Activated CD4-positive, alpha-beta T cell treated with anti-CD3 and anti-CD28 coated beads, Interleukin-2, Interleukin-4, amounts not matched to agents 100 ng/mL and 50 ng/mL, durations not matched to agents 16 hours and 8 hours (primary cell): ENCODE measurements at places on chromosomes 2 and 18.
A peak's percentile ranks its signal among the peaks of the same experiment; 100 is the strongest.

DNA sequence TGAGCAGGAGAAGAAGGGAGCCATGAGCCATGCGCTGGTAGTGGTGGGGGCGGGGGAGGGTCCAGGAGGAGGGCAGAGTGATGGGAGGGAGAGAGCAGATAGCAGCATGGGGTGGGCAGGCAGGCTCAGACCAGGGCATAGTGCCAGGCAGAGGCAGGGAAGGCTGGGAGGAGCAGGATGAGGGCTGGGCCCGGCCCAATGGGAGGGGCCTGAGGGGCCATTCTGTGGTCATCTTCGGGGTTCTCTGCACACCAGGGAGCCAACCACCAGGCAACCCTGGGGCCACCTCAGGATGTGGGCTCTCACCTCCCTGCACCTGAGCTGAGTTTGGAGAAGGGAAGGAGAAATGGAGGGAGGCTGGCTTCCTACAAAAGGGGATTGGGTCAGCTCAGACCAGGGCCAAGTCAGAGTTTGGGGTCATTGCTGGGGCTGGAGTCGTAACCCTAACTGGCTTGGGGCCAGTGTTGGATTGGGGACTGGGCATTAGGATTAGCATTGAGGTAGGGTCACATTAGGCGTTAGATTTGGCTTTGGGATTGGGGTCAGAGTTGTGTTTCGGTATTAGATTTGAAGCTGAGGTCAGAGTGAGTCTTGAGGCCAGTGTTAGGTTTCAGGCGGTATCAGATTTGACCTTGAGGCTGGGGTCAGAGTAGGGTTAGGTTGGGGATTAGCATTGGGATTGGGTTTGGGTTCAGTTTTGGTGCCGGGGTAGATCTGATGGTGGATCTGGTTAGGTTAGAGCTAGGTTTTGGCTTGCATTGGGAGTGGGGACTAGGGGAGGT lies 11.2 kb downstream of the VIL1 start:
- no peak for DNase-seq

- DNase-seq = no peak
These were observed 3.2 kb upstream of the AQP12B start for GRCh38 chr2:240685771-240686371.

GRCh38 chr2:127407661-127408003 lies 10.6 kb upstream of the PROC start:
- no peak for DNase-seq

- DNase-seq = no peak
These were observed 53.8 kb downstream of the CYP27C1 start for GRCh38 chr2:127166231-127166860.

GRCh38 chr2:219744066-219744465 lies 116.6 kb downstream of the SLC4A3 start:
- DNase-seq = no peak

DNA sequence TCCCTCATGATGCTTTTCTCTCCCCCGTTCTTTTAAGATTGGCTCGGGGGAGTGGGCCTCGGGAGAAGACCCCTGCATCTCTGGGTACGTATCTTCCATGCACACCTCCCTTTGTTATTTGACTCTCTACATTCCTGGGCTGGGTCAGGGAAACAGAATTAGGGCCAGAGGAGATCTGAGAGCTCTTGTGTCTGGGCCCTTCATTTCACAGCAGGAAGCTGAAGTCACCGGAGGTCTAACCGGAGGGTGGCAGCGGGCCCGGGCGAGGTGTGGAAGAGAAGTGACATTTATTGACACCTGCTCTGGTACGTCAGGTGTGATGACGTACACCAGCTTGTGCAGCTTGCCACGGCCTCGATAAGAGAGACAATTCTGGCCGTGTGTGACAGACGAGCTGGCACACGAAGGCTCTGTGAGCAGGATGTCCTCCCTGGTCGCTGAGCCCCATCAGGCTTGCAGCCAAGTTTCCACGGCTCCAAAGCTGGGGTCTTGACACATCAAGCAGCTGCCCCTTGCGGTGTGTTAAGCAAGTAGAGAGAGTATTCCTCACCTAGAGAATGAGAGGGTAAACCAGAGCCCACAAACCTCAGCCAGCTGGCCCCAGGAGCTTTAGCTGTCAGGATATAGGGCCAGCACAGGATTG lies 30.4 kb downstream of the TOGARAM2 start:
- DNase-seq = peak; percentile 20

DNA sequence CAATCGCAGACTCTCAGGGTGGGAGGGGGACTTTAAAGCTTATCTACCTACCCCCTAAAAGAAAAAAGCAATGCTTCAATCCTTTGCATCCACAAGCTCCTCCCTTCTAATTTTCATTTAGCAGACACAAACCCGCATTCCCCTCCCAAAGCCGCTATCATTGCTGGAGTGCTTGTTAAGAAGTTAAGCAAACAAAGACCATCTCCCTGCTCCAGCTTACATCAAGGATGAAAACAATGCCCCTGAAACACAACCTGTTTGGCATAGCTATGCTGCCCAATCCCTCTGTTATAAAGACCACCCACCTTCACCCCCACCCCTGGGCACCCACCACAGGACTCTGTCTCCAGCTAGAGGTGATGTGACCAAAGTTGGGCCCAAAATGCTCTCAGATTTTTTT lies 33.0 kb downstream of the REEP1 start:
- DNase-seq = no peak

- no peak for DNase-seq
These were observed 167.2 kb downstream of the FBXO15 start for GRCh38 chr18:73980289-73980979.

DNA sequence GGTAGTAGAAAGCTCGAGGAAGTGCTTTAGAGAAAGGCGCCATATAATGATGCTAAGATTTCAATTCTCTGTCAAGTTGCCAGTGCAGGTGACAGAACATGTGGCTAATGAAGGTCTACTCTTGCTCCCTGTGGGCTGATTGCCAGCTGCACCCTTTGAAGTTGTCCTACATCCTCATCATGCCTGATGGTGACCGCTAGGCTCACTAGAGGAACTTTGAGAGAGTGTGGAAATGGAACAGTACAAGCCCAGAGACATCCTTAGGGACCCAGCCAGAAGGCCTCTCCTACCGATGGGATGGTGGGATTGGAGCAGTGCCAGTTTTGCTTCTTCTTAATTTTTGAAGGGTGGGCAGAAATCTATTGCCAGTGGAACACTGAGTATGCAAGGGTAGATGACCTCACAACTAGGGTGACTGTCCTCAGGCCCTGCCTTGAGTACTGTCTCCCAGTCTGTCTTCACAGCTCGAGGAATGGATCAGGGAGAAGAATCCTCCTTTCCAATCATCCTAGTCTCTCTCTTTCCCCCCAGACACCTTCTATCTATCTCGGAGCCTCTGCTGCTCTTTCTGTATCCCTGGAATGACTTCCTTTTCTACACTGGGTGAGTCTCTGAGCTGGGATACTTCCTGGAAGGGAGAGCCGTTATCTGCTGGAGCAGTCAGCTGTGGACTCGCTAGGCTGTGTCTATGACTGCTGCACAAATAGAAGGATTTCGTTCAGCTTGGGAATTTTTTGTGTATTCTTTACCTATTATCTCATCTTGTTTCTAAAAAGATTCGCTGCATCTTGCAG lies 33.5 kb downstream of the LGALSL start:
- DNase-seq = no peak

DNA sequence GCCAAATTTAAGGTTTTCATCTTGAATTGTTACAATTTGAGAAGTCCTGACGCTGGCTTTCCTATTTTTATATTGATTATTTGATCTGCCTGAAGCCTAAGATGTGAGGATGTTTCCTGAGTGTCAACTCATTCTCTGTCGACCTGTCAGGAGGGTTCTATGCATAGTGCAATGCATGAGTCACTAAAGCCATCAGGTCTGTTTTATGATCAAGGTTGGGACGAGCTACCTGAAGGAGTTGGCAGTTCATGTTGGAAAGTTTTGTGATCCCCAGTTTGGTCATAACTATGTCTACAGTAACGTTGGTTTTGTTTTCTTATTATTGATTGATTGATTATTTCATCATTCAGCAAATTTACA lies 71.2 kb downstream of the NABP1 start:
- DNase-seq = no peak

- no peak for DNase-seq
These were observed 119.6 kb downstream of the NFATC1 start for GRCh38 chr18:79515331-79515730.

GRCh38 chr2:19799881-19800780 lies 101.7 kb downstream of the TTC32 start:
- no peak for DNase-seq

GRCh38 chr2:118340103-118340502 lies 251.8 kb downstream of the INSIG2 start:
- no peak for DNase-seq

- DNase-seq = no peak
These were observed 52.6 kb upstream of the SMAD2 start for GRCh38 chr18:47983055-47983454.

DNA sequence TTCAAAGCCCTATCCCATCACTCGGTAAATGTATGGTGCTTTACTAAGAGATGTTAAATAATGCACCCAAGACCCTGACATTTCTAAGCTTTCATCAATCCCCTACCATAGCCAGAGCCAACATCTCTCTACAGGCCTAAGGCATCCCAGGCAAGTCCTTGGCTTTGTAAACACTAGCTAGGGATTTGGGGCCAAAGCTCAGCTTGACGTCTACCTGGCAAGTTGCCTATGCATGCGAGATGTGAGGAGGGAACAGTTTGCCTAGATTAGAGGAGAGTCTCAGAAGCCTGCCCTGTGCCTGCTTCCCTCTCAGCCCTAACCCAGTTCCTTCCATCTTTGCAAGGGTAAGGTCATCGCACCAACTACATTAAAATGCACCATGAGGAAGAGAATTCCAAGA lies 221.5 kb upstream of the NCKAP5 start:
- no peak for DNase-seq

GRCh38 chr2:113234721-113235346 lies 43.9 kb downstream of the PAX8 start:
- DNase-seq = no peak

- DNase-seq = no peak
These were observed 804.4 kb downstream of the SATB2 start for GRCh38 chr2:198653311-198653710.

DNA sequence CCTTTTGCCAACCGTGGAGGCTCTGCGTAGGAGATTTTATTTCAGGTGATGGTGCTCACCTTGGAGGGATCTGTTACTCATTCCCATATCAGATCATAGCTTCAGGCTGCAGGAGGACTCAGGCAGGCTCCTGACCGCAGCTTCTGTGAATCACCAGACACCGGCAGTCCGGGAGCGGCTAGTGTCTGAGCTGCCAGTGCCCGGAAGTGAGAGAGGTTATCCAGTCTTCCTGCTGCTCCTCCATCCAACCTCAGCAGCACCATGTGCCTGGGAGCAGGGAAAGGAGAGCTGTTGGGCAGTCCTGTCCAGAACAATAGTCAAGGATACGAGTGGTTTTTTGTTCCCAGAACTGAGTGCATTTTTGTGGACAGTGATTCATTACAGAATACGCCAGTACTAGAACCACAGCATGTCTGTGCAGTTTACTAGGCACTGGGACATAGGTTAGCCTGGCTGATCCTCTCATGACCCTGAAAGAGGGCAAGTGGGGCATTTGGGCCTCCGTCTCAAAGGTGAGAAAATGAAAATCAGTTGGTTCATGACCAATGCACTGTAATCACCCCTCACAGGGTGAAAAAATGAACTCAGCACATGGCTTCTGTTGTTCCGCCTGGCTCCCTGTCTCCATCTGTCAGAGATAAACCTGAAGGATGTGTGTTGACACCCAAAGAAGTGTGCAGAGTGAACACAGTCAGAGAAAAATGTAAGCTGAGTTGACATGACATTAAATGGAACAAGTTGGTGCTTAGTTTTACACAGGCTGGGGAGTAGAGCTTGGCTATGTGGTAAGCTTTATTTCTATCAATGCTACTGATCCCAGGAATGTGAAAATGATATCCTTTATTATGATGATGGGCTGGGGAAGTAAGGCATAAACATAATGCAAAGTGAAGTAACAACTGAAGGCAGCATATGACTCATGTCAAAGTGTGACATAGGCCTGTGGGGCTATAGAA lies 12.2 kb downstream of the FHOD3 start:
- DNase-seq = no peak

DNA sequence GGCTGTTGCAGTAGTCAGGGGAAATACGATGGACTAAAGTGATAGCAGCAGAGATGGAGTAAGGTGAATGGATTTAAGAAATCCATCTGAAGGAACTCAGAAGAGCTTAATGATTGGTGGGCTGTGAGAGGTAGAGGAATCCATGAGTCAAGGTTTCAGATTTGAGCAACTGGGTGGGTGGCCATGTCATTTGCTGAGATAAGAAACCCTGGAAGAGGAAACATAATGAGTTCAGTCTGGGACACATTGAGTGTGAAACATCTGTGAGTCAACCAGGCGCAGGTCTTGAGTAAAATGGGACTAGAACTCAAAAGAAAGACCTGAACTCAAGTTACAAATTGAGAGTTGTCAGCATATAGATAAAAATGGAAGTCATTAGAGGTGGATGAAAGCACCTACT lies 19.7 kb upstream of the ASNSD1 start:
- DNase-seq = peak; percentile 58

DNA sequence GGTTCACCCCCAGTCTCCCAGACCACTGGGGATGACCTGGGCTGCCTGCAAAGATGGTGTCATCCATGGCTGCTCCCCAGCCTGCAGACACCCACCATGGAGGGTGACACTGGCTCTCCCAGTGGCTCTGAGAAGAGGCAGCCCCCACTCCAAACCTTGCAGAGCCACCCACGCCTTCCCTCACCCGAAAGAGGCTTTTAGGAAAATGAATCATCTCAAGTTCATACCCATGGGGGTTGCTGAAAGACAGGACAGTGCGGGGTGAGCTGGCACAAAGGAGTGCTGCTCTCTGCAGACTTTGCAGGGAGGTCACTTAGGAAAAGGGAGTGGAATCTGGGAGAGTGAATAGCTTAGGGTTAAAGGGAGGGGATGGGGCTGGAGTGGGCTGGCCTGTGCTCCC lies 36.4 kb downstream of the MPHOSPH10 start:
- no peak for DNase-seq

DNA sequence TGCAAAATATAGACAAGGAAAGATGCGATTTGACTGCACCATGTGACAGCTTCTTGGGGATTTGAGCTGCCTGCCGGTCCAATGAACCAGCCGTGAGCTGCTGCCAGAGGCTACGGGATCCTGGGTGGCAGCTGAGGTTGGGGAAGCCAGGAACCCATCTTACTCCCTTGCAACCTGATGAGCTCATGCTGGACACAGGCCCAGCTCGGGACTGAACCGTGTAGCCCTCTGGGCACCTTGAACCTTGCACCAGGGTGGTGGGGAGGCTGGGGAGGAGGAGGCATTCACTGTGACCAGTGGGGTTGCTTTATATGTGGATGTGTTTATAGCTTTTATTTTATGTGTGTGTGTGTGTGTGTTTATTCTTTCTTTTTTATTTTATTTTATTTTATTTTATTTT lies 9.1 kb downstream of the ALPI start:
- DNase-seq = no peak

DNA sequence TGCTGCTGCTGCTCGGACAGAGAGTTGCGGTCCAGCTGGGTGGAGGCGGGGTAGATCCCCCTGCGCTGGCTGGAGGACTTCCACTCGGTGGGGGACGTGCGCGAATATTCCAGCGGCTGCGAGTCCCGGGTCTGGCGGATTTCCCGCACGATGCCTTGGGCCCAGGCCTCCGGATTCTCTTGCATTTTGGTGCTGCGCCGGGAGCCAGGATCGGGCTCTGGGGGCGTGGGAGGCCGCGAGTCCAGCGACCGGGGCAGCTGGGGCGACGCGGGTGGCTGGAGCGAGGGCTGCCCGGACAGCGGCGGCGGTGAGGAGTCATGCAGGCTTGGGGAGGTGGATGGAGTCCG lies 4.8 kb downstream of the NT5C1B start:
- no peak for DNase-seq

- no peak for DNase-seq
These were observed 229.9 kb upstream of the HDAC4 start for GRCh38 chr2:239630618-239631286.
